DMS79 (cell line): ENCODE measurements at places on chromosomes 3 and 15.

DNA sequence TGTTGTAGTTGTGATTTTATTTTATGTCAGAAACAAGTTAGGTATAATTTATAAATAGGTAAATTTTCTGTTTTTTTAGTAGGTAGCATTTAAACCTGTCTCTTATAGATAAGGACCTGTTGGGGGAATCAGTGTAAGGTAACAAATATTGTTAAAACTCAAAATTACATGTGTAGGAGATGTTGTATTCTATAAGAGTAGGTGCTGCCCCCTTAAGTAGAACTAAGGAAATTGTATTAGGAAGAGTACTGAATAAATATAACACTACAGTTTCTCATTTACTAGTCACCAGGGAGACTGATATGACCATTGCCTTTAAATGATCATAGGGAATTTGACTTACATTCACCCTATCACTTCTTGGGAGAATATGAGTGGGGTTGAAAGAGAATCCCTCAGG, 31.2 kb downstream of the SLC25A36 start:
- DNase-seq = no peak

GRCh38 chr3:159482241-159482993, 506.2 kb upstream of the IL12A start:
- DNase-seq = no peak

GRCh38 chr15:84818261-84819131, 1.3 kb downstream of the ALPK3 start:
- no peak for DNase-seq

GRCh38 chr3:190076601-190077394, 43.9 kb downstream of the P3H2 start:
- DNase-seq = no peak

DNA sequence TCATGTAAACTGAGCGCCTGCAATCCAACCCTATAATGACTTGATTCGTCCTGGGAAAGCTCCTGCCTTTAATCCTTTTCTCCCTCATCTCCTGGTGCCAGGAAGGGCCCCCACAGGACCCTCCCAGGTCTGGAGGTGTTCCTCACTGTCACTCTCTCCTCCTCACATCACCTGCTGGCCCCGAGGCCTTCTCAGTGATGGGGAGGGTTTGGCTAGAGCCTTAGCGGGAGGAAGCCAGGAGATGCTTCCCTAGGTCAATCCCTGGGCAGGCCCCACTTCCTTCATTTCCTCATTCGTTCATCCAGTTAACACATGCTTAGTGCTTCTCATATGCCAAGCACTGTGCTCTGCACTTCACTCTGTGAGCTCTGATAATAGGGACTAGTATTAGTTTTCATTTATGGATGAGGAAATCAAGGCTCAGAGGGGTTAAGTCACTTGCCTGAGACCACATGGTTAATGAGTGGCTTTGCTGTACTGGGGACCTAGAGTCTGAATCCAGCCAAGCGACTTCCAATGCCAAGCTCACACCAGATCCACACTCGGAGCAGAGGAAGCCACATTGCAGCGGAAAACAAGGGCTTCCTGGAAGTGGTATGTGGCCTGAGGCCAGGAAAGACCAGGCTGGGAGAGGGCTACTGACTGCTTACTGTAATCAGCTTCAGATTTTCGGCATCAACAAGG, 50.3 kb upstream of the CHRNB4 start:
- no peak for DNase-seq

- DNase-seq = no peak
Observed at GRCh38 chr15:92687195-92687602, 31.6 kb upstream of the FAM174B start.

GRCh38 chr15:80455668-80456442, 51.7 kb downstream of the ARNT2 start:
- no peak for DNase-seq

GRCh38 chr3:170440344-170440743, 21.7 kb downstream of the CLDN11 start:
- no peak for DNase-seq
